Activated T-helper 1 cell treated with anti-CD3 and anti-CD28 coated beads, Interleukin-12 subunit alpha, Interleukin-12 subunit beta, Interleukin-2, Interleukin-4 antibody, amounts not matched to agents 30 ng/mL and 10 ng/mL and 1 ng/mL, durations not matched to agents 14 hours and 24 hours and 36 hours (primary cell): ENCODE measurements at places on chromosomes 4 and X. TPM values are rescaled to one million over a fixed set of nuclear protein-coding genes. Genes with fewer than 3 reads are reported as not detected.

- no peak for DNase-seq
These were observed 162.8 kb downstream of the THOC2 start for GRCh38 chrX:123570011-123570590.

GRCh38 chr4:183867247-183867646 is 37.9 kb upstream of the STOX2 start:
- no peak for DNase-seq

DNA sequence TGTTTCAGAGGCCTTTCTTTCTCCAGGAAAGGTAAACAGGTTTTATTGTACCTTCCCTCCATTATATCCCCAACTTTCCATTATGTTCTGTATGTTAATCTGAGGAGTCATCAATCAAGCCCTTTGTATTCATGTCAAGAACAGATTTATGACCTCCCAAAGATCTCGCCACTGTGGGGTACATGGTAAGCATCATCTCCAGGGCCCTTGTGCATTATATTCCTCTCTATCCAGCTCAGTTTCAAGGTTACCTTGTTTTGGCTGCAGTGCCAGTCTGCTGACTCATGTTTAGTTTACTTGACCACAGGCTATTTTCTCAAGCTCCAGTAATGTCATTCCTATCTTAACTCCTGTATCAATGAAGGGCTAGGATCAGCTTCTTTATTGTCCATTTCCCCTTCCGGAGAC is 125.1 kb upstream of the FRMPD4 start:
- DNase-seq = no peak

GRCh38 chr4:150310159-150310895 is 232.1 kb downstream of the DCLK2 start:
- DNase-seq = no peak

GRCh38 chrX:68648960-68649359 is 1.5 kb downstream of the STARD8 start:
- no peak for DNase-seq

- no peak for DNase-seq
These were observed 172.6 kb downstream of the AMELX start for GRCh38 chrX:11465648-11466411.

GRCh38 chrX:18440835-18441234 is 15.4 kb downstream of the CDKL5 start:
- no peak for DNase-seq

GRCh38 chr4:152321398-152321797 is 214.5 kb downstream of the FBXW7 start:
- DNase-seq = no peak

GDPD2 gene
- total RNA-seq = 0.10 TPM in 1 of 2 replicates, not detected in the other

MTM1 gene
- total RNA-seq = 24.1 and 24.3 TPM in 2 replicates

ADAM29 gene
- total RNA-seq = not detected in 2 replicates

MAOB gene
- total RNA-seq = not detected in 2 replicates

RAB40A gene
- total RNA-seq = 0.08 and 0.15 TPM in 2 replicates
